Right ventricle myocardium inferior (tissue), 1 donor: ENCODE measurements at places on chromosomes 2 and 18.

GRCh38 chr18:31484461-31484860 is 13.5 kb upstream of the DSG2 start:
- no peak for DNase-seq

DNA sequence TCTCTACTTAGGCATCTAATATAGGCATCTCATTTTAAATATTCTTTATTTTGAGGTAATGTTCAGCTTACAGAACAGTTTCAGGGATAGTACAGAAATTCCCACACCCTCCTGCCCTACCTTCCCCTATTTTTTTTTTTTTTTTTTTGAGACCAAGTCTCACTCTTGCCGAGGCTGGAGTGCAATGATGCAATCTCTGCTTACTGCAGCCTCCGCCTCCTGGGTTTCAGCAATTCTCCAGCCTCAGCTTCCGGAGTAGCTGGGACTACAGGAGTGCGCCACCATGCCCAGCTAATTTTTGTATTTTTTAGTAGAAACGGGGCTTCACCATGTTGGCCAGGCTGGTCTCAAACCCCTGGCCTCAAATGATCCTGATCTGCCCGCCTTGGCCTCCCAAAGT is 97.6 kb downstream of the EPB41L5 start:
- no peak for DNase-seq

GRCh38 chr2:74472086-74472944 is at the start of gene MRPL53:
TSS of gene MRPL53 (minus strand) at chr2:74472680. CDS start at chr2:74472660, 20 bp downstream.
- DNase-seq: peak; percentile 96

DNA sequence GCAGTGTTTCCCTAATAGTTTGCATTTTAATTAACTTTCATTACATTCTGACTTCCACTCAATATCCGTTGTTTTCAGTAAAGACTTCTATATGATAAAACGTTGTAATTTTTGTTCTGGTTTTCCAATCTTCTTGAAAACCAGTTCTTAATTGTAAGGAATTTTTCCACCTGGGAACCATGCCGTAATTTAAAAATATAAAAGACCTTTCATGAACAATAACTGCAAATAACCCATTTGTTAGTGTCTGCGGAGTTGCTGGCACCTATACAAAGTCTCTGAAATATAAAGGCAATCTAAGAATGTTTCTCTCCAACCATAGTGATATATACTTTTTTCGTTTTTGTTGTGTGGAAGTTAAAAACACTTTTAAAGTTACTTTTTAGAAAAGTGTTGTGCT is 7.7 kb upstream of the SATB2 start:
- no peak for DNase-seq

GRCh38 chr2:169361706-169362117 is 622 bp downstream of the LRP2 start:
- no peak for DNase-seq

- DNase-seq: no peak
These were observed 489.1 kb upstream of the ACVR2A start for GRCh38 chr2:147355706-147356105.
